OCI-LY7 (cell line): ENCODE measurements at places on chromosomes 6 and 20. TPM values are rescaled to one million over a fixed set of nuclear protein-coding genes. Genes with fewer than 3 reads are reported as not detected.

Gene SPAG4
- 58.2 and 64.2 TPM in 2 replicates for total RNA-seq

Gene TMEM74B
- total RNA-seq: not detected in 2 replicates

Gene GPR63
- total RNA-seq: 1.5 and 1.6 TPM in 2 replicates

Gene RIMS1
- not detected in 2 replicates for total RNA-seq

Gene LY6G6C
- not detected in 2 replicates for total RNA-seq

Gene LIME1
- 67.9 and 75.6 TPM in 2 replicates for total RNA-seq

Gene DZANK1
- 18.0 and 18.6 TPM in 2 replicates for total RNA-seq

Gene CTAGE9
- total RNA-seq: not detected in 2 replicates

Gene IL20RA
- not detected in 2 replicates for total RNA-seq

Gene BMP7
- total RNA-seq: 2.2 and 3.7 TPM in 2 replicates

Gene ENTPD6
- 2.3 and 4.2 TPM in 2 replicates for total RNA-seq

Gene DBNDD2
- total RNA-seq: not detected in 2 replicates

Gene WFDC5
- total RNA-seq: not detected in 2 replicates

Gene GLP1R
- total RNA-seq: not detected in 2 replicates

Gene CRIP3
- total RNA-seq: 1.7 TPM in 1 of 2 replicates, not detected in the other

Gene CGA
- not detected in 2 replicates for total RNA-seq

- DNase-seq: peak; percentile 31
Measured at GRCh38 chr6:95203153-95203754, 374.1 kb upstream of the MANEA start.

DNA sequence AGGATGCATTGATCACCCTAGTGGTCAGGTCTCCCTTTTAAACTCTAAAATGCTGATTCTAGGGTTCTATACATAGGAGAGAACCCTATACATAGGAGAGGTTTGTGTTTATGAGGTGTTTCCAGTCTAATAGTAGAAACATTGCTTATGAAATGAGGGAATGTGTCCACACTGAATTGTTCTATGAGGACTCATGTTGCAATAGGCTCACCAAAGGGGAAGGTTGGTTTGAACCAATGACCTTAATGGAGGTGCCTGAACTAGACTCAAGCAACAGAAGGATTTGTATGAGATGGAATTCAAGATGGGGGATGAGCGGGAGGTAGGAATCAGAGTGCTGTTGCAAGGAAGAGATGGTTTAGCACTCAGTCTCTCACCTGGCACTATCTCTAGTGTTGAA is 33.5 kb upstream of the UBR2 start:
- no peak for DNase-seq

DNA sequence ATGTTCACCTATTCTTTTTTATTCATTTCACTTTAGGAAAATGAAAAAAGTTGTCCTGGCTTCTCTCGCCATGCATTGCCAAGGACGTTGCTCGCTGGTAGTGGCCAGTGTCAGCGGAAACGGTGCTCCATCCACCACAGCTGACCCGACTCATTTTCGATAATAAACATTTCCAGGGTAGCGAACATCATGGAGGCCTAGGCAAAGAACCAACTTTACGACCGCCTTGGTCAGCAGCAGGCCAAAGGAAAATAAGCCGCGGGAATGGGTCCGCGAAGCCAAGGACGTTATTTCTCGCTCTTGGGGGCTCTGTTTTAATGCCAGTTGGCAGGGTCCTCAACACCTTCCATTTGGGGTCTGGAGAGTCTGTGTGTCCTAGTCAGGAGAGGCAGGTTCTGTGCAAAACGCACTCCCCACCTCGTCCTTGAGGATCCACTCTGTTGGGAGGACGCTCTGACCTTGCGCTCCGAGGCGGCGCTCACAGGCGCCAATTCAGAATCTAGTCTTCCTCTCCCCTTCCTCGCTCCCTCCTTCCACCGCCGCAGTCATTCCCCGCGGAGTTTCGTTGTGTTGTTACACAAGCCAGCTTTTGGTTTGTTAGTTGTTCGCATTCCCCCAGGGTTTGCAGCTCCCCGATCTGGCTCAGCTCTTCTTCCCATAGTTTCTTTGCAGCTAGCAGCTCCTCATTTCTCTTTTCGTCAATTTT is 4.1 kb upstream of the PAX1 start:
- no peak for DNase-seq

GRCh38 chr20:25277051-25277801 is 29.3 kb downstream of the PYGB start:
- no peak for DNase-seq

- DNase-seq: peak; percentile 69
Measured at GRCh38 chr20:49979030-49979832, 3.5 kb upstream of the SNAI1 start.

GRCh38 chr6:43291708-43292107 is 6.4 kb upstream of the SLC22A7 start:
- DNase-seq: no peak

- no peak for DNase-seq
Measured at GRCh38 chr6:45209762-45210161, 118.4 kb upstream of the RUNX2 start.

- DNase-seq: no peak
Measured at GRCh38 chr6:132687306-132687705, 26.5 kb downstream of the VNN1 start.

DNA sequence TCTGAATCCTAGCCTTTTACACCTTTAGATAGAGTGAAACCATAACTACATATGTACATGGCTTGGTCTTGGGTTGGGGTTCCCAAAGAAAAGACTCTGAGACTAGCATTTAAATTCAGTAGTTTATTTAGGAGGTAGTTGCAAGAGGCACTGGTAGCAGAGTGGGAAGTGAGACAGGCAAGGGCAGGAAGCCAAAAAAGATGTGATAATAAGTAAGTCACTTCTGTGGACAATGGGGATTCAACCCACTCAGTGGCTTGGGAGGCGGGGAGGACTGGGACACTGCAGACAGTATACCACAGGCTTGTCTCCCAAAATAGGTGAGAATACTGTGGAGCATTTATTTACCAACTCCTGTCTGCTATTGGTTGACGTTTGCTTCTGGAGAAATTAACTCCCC is 131.9 kb downstream of the SLC24A3 start:
- DNase-seq: no peak

- no peak for DNase-seq
Measured at GRCh38 chr6:39243809-39244208, 14.5 kb upstream of the KCNK5 start.

GRCh38 chr20:17562804-17563305 is 7.0 kb upstream of the DSTN start:
- no peak for DNase-seq

DNA sequence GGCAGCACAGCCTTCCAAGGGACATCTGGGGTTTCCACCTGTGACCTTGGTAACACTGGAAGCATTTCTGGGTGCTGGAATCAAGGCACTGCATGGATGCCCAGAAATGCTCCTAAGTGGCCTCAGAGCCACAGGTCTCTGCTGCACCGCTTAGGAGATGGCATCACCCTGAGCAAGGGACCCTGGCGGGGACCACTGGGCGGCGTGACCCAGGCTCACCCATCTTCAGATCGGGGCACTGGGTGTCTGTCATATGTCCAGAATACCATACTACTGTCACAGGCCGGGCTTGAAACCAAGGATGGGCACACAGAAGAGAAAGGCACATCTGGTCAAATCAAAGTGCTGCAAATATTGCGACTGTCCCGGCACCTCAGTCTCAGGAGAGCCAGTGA is 45.9 kb downstream of the SSR1 start:
- no peak for DNase-seq

DNA sequence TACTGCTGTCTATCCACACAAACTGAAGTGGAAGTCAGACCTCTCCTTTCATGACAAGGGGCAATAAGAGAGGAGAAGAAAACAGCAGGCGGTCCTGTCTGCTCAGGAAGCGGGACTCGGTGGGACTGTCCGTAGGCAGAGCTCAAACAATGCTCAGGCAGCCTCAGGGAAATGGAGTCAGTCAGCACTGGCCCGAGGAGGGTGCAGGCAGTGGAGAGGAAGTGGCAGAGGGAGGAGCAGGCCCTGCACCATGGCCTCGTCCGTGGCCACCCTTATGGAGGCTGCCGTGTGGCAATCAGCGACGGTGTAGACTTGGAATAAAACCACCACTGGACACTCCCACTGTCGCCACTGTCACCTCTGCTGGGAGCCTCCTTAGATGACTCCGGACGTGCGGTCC is 19.6 kb downstream of the FOXC1 start:
- DNase-seq: no peak

- DNase-seq: peak; percentile 77
Measured at GRCh38 chr20:49846206-49846807, 33.7 kb downstream of the SLC9A8 start.

GRCh38 chr6:156957931-156958547 is 180.9 kb downstream of the ARID1B start:
- no peak for DNase-seq

GRCh38 chr20:4522310-4522709 is 199.4 kb upstream of the PRND start:
- DNase-seq: no peak

- DNase-seq: no peak
Measured at GRCh38 chr6:151408858-151409257, 17.5 kb upstream of the ZBTB2 start.

DNA sequence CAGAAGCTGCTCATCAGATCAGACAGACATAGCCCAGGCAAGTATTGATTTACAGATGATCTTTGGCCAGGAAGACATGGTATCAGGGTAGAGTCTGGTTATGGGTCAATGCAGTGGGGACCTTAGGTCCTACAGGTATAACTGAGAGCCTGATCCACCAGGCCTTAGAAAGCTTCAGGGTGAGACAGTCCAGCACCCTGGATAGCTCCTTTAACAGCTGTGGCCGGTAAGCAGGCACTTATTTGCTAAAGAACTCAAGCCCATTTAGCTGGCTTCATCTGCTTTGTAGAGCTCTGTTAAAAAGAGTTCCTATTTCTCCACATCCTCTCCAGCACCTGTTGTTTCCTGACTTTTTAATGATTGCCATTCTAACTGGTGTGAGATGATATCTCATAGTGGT is 39.6 kb downstream of the ESR1 start:
- peak; percentile 24 for DNase-seq

DNA sequence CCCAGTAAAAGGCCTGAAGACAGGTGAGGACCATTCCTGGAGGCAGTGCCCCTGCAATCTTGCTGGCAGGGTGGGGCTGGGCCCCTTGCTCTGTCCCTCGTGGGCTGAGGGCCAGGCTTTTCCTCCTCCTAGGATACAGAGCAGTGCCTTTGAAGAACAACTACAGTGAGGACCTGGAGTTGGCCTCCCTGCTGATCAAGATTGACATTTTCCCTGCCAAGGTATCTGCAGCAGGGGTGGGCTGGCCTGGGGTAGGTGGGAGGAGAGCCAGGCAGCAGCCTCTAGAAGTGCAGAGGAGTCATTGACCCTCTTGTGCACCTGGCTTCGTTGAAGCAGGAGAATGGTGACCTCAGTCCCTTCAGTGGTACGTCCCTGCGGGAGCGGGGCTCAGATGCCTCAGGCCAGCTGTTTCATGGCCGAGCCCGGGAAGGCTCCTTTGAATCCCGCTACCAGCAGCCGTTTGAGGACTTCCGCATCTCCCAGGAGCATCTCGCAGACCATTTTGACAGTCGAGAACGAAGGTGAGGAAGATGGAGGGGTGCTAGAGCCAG is 36.5 kb downstream of the PLCG1 start:
- no peak for DNase-seq

DNA sequence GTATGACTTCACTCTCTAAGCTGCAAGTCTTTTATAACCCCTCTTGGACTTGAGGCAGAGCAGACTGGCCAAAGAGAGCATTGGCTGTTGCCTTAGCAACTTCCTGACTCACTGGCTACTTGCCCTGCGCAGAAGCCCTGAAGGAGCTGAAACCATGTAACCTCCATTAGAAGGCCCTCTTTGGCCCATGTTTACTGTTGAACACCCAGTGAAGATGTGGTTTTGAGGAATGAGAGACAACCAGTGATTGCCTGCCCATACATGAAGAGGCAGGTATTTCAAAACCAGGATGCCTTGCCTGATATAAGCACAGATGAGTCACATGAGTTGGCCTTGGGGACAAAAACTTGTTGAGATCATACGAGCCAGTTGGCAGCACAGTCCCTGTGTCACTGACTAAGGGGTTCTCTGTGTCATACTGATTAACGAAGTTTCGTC is 182.5 kb downstream of the EDN1 start:
- DNase-seq: no peak

DNA sequence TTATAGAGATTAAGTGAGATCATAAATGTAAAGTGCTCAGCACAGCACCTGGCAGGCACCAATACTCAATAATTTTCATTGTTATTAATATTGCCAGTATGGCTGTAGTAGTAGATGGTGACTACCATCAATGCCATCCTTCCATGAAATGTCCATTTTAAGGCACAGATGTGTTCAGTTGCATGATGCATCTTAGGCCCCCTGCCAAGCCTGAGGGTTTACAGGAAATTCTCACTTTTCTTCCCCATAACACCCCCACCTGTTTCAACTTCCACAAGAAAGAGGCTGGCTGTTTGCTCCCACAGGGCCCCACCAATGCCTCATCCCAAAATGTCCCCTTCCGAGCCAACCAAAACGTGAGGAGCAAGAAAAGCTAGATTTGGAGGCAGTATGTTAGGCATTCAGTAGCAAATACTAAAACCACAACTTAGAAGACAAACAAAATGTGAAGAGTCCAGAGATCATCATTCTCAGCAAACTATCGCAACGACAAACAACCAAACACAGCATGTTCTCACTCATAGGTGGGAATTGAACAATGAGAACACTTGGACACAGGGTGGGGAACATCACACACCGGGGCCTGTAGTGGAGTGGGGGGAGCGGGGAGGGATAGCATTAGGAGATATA is 110.6 kb upstream of the NHSL1 start:
- no peak for DNase-seq

GRCh38 chr6:42704251-42704936 is 18.0 kb downstream of the PRPH2 start:
- DNase-seq: no peak

- DNase-seq: no peak
Measured at GRCh38 chr20:64258071-64258823, 2.7 kb downstream of the PCMTD2 start.
